ENCODE measurements at places on chromosomes 4 and X. TPM values are rescaled to one million over a fixed set of nuclear protein-coding genes. Genes with fewer than 3 reads are reported as not detected.

ERCC6L gene
- 3.8 TPM for total RNA-seq

PDZD4 gene
- 6.6 TPM for total RNA-seq

CA5B gene
- total RNA-seq: 21.4 TPM

NXF2B gene
- not detected for total RNA-seq

PDLIM3 gene
- 456 TPM for total RNA-seq

AMOT gene
- total RNA-seq: 29.2 TPM

Measured in urinary bladder (tissue), 4 donors.